ENCODE measurements at places on chromosomes 7 and 10.

GRCh38 chr10:102431452-102432124, 786 bp downstream of the CUEDC2 start:
- no peak for DNase-seq

- no peak for DNase-seq
These were observed 233.6 kb downstream of the SEMA3D start for GRCh38 chr7:84953234-84953633.

DNA sequence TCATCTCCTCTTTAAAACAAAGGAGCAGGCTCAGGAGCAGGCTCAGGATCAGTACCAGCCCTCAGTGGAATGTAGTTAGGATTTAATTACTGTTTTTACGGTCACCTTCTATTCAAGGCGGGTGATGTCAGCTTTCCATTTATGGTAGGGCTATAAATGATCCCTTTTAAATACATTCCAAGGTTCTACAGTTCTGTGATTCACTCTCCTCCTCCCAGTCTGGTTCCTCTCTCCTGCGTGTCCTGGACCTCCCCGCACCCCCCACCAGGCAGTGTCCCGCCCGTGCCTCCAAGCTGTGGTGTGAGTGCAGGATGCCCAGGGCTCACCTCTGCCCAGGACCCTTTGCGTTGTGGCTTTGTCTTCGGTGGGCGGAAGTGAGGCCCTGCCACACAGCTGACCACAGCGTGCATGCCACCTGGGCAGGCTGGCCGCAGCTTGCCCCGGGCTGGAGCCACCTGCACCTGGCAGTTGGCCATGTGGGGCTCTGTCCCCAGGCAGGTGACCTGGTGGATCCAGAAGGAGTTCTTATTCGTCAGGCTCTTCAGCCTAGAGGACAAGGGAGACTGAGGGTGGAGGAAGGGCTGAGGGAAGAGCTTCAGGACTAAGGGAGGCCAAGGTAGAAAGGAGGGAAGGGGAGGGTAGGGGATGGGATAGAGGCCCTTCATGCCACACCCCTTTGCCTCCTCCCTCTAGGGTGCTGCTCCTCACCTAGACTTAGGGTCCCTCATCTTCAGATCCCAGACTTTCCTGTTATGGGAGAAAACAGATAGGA, 9.1 kb downstream of the LOXL4 start:
- DNase-seq: no peak

GRCh38 chr10:69223028-69223342, 2.9 kb downstream of the HKDC1 start:
- no peak for DNase-seq

- no peak for DNase-seq
These were observed 22.1 kb downstream of the PLAC9 start for GRCh38 chr10:80154626-80154977.

DNA sequence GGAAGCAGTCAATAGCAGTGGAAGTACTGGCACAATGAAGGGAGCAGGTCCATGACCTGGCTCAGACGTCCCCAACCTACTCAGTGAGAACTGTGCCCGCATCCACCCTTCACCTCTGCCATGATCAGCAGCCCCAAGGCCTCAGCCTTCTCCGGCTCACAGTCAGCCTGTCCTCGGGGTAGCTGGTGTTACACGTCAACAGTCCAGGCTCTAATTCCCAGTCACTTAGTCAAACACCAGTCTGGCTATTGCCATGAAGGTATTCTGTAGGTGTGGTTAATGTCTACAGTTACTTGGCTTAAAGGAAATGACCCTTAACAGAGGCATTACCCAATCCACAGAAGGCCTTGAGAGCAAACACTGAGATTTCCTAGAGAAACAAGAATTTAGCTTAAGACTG, 49.1 kb downstream of the GRB10 start:
- DNase-seq: no peak

DNA sequence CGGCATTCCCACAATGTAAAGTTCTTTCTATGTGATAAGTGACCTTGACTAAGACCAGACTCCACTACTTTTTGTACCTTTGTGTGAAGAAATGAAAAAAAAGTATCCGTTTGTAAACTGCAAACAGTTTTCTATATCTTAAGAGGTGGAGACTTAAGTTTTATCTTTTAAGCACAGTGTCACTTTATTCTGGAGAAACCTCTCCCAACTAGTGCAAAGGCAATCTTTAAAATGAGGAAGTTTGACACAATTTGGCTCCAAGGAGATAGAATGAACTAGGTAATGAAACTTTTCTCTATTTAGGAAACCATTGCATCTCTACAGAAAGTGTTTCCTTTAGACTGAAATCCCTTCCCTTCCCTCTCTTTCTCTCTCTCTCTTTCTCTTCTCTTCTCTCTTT, 122.9 kb downstream of the SAMD9 start:
- no peak for DNase-seq

GRCh38 chr10:7117806-7118674, 292.8 kb downstream of the SFMBT2 start:
- DNase-seq: no peak

DNA sequence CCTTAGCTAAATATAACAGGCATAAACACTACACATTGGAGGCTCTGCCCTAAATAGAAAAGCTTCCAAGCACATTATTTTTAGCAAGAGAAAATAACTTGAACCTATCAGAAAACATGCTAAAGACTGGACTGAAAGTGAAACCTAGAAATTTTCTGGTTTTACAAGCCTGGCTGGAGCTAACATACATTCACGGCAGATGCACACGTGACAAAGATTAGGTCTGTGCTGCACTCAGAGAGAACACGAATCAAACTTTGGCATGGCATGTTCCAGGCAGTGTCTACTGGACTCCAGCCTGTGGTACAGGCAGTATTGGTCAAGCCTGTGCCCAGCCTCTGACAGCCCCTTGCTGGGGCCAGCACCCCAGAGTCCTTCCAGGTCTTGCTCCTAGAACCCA, 94.1 kb upstream of the PCBD1 start:
- DNase-seq: peak; percentile 5

GRCh38 chr7:151936207-151936606, 20.0 kb upstream of the GALNTL5 start:
- DNase-seq: peak; percentile 78

- no peak for DNase-seq
These were observed 72.6 kb downstream of the TPK1 start for GRCh38 chr7:144763291-144763690.
